ENCODE measurements at places on chromosomes 3 and 15. TPM values are rescaled to one million over a fixed set of nuclear protein-coding genes. Genes with fewer than 3 reads are reported as not detected.

- DNase-seq = no peak
These were observed 459.1 kb upstream of the MDFIC2 start for GRCh38 chr3:70771426-70772147.

DNA sequence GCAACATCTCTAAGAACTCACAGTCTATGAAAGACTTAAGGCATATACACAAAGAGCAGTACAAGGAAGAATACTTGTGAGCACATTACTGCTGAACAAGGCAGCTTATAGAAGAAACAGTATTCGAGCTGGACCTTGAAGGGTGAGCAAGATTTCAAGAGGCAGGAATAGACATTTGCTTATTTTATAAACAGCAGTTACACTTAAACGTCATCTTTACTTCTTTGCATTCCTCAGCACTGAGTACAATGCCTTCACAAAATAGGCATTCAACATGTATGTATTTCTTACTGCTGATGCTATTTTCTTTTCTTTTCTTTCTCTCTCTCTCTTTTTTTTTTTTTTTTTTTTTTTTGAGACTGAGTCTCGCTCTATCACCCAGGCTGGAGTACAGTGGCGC, 205.8 kb downstream of the ZIC4 start:
- DNase-seq = no peak

DNA sequence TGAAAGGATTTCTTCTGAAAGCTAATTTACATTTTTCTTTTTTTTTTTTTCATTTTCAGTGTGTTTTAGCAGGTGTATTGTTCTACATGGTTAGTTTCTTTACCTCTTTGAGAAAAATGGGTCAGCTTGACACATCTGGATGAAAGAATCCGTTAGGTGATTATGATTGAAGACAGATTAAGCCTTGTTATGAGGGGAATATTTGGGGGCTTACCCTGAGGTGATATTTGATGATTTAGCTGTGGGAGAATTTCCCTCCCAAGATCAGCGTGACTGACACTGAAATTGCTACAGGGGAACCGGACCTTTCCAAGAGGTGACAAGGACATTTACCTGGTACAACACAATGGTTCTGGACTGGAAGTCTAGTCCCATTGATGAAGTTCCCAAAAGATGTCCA, 147.5 kb downstream of the NFKBIZ start:
- no peak for DNase-seq

GRCh38 chr3:126850370-126851085, 132.4 kb upstream of the PLXNA1 start:
- peak; percentile 18 for DNase-seq

GRCh38 chr3:138935863-138936740, 10.8 kb downstream of the FOXL2 start:
- DNase-seq = peak; percentile 71

DNA sequence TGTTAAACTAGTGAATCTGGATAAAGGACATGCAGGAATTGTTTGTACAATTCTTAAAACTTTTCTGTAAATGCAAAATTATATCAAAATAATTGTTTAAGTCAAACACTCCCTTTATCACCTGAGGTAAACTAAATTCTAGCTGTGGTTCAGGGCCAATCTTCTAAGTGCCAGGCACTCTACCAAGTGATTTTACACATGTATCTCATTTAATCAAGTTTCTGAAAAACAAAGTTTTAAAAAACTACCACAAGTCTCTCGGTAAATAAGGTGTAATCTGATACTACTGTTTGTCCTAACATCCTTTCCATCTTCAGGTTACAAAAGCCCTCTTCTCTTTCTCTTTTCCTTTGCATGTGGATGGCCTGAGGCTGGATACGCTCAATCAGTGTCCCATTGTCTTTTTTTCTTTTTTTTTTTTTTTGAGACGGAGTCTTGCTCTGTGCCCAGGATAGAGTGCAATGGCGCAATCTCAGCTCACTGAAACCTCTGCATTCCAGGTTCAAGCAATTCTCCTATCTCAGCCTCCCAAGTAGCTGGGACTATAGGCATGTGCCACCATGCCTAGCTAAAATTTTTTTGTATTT, 19.3 kb downstream of the IFT80 start:
- DNase-seq = no peak

DNA sequence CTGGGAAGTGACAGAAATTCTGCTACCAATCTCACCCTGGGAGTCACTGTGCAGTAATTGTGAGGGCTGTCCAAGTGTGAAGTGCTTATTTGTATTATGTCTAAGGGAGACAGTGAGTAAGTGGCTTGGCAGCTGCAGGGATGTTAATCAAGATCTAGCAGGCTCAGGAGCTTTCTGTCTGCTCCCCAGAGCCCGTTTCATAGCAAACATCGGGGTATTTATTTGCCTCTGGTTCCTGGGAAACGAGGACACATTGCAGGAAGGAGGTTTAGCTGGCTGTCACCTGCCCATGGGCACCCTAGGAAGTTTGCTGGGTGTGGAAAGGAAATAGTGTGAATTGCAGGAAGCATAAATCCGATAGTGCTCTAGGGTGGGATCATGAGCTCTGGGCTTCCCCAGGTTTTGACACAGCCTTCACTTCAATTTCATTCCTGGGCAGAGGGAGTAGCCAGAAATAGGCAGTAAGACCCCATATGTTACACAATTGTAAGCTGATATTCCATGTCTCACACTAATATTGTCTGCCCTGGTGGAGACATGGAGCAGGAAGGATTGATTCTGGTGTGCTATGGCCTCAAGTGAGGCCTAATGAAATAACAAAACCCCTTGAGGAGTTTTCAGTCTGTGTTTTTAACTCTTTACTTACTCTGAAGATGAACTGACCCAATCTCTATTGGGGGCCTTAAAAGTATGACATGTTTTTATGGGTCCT, 74.1 kb upstream of the MITF start:
- peak; percentile 61 for DNase-seq

- DNase-seq = no peak
These were observed 77.1 kb downstream of the WDR76 start for GRCh38 chr15:43903864-43904290.

- DNase-seq = peak; percentile 16
These were observed 72.7 kb downstream of the NUP210 start for GRCh38 chr3:13347390-13347950.

DNA sequence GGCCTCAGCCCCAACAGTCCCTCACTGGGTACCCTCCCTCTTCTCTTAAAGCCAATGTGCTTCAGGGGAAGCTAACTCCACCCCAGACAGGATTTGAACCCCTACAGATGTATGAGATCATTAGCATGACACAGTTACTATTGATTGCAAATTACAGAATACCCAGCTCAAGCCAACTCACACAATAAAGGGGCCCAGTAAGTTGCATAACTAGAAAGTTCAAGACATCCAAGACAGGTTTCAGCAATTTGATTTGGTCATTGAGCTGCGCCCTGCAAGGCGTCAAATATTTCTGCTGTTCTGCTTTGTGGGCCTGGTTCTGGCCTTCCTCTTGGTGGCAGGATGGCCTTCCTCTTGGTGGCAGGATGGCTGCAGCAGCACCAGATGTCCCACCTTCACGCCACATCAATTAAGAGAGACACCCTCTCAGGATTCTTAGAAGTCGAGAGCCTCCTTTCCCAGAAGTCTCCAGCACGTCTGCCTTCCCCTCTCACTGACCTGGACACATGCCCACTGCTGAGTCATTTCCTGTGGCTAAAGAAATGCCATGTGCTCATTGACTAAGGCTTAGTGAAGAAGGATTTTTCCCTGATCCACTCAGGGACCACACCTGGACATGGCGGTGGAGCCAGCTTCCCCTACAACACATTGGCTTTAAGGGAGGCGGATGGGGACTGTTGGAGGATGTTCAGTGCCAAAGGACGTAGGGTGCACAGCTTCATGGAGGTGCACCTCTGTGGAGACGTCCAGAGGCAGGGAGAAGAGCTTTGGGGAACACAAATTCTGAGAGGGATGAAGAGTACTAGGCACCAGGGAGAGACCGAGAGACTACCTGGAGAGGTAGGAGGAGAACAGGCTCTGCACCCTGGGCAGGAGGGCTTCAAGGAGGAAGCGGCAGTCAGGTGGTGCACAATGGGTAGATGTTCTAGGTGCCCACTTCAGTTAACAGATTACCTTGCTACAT, 49.1 kb downstream of the DNASE1L3 start:
- DNase-seq = peak; percentile 60

- DNase-seq = no peak
These were observed 643.0 kb upstream of the GOLIM4 start for GRCh38 chr3:168738527-168739325.

GRCh38 chr3:124116906-124117305, 125.0 kb upstream of the ROPN1 start:
- DNase-seq = no peak

DNA sequence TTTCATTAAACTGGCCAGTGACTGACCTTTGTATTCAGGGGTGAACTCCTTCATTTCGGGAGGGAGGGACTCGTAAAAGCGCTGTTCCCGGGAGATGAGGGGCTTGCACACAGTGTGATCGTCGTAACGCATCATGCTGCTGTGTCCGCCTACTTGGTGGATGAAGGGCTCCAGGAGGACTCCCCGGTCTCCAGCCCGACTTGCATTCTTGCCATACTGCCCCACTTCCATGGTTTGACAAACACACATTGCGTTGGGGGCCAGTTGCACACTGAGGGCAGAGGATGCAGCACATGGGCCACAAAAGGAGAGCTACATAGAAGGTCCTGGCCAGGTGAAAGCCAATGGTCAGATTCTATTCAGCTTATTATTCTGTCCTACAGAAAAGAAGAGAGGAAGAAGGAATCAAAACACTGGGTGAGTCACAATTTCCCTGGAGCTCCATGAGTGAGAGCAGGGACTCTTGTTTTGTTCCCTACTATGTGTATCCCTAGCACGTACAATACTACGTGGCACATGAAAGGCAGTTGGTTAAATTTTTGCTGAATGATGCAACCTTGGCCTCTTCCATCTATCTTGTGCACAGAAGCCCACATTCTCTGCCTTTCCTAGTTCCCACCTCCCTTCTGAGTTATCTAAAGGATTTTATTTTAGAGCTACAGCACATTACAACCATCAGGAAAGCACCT, 24.2 kb upstream of the GMPPB start:
- DNase-seq = no peak

GRCh38 chr15:27563765-27564370, 535.2 kb downstream of the OCA2 start:
- no peak for DNase-seq

DNA sequence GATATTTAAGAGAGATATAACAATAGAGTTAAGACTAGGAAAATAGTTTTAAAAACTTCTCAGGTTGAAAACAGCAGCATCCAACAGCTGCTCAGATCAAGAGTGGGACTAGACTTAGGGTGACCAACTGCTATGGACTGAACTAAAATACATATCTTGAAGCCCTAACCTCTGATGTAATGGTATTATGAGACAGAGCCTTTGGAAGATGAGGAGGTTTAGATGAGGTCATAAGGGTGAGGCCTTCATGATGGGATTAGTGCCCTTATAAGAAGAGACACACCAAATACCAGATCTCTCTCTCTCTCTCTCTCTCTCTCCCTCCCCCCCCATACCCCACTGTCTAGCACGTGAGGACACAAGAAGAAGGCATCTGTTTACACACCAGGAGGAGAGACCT, 37.4 kb upstream of the GALNT15 start:
- DNase-seq = no peak

- no peak for DNase-seq
These were observed 20.4 kb downstream of the NANOGP8 start for GRCh38 chr15:35064576-35065190.

- DNase-seq = peak; percentile 29
These were observed at the start of gene SEMA5B for GRCh38 chr3:123027292-123028232. TSS of gene SEMA5B (minus strand) at chr3:123027763. CDS start at chr3:122961263, 66,500 bp downstream.

GRCh38 chr15:29689287-29689986, 132.8 kb downstream of the TJP1 start:
- DNase-seq = no peak

DNA sequence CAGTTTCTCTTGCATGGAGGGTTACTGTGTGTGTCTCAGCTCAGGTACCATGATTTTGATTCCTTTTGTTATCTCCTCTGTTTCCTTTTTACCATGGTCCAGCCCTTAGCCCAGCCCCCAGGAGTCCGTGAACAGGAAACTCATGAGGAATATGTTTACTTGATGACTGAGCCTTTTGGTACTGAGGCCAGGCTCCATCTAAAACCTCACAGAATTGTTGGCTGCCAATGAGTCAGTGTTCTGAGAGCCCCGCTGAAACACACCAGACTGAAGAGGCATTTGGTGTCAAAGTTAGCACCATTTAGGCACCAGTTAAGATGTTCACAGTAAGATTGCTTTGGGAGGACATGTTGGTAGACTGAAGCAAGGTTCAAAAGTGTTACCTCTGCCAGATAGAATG, 80.9 kb downstream of the DGKG start:
- no peak for DNase-seq

GRCh38 chr3:176663387-176663786, 533.9 kb downstream of the TBL1XR1 start:
- no peak for DNase-seq

DNA sequence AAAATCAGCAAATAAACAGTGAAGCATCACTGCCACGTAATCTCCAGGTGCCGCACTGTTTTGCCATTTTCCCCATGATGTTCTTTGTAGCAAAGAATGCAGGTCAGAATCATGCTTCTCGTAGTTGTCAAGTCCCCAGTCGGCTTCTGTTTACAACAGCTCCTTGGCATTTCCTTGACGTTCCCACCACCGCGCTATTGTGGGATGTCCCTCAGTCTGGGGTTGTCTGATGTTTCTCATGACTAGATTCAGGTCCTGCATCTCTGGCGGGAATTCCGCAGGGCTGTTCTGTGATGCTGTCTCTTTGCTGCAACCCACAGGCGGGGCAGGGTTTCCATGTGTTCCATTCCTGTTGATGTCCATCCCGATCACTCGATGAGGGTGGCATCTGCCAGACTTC, 117.9 kb upstream of the SMAD3 start:
- no peak for DNase-seq

DNA sequence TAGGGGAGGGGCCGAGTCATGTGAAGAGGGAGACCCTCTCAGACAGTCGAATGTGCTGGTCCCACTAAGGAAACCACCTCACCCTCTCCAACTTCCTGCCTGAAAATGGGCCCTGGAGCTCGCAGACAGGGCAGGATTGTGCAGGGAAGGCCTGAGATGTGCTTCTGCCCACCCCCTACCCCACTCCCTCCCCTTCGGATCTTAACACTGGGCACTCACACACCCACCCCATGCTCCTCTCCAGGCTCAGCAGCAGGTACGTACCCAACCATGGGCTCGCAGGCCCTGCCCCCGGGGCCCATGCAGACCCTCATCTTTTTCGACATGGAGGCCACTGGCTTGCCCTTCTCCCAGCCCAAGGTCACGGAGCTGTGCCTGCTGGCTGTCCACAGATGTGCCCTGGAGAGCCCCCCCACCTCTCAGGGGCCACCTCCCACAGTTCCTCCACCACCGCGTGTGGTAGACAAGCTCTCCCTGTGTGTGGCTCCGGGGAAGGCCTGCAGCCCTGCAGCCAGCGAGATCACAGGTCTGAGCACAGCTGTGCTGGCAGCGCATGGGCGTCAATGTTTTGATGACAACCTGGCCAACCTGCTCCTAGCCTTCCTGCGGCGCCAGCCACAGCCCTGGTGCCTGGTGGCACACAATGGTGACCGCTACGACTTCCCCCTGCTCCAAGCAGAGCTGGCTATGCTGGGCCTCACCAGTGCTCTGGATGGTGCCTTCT, 20.0 kb downstream of the ATRIP start:
- DNase-seq = peak; percentile 34

GRCh38 chr3:179068779-179069530, 2.7 kb downstream of the ZMAT3 start:
- no peak for DNase-seq

The RBPMS2 gene
- 200 TPM for polyA plus RNA-seq

The MDFIC2 gene
- 0.06 TPM for polyA plus RNA-seq

The DNAH12 gene
- 0.01 TPM for polyA plus RNA-seq

The MAGI1 gene
- 21.9 TPM for polyA plus RNA-seq

The MGA gene
- 4.6 TPM for polyA plus RNA-seq

Measured in heart right ventricle (tissue), 16 donors.